T-helper 22 cell (primary cell): ENCODE measurements at places on chromosomes 5 and 9.

DNA sequence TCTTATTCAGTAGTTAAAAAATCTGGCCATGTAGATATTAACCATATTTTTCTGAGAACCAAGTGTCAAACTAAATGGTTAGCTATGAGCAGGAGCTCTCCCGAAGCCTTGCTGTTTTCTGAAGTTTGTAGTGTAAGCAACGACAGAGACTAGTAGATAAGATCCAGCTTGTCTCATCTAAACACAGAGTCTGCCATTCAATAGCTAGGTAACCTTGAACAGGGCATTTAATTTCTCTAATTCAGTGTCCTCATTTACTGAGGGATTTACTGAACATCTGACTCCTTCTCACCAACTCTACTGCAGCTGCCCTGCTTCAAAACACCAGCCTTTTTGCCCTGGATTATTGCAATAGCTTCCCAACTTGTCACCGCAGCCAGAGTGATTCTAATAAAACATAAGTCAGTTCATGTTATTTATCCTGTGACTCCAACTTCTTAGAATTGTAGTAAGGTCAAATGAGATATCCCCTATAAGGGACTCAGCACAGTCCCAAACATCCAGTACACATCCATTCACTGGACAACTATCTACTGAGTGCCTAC is 337.0 kb downstream of the PLK2 start:
- no peak for DNase-seq

DNA sequence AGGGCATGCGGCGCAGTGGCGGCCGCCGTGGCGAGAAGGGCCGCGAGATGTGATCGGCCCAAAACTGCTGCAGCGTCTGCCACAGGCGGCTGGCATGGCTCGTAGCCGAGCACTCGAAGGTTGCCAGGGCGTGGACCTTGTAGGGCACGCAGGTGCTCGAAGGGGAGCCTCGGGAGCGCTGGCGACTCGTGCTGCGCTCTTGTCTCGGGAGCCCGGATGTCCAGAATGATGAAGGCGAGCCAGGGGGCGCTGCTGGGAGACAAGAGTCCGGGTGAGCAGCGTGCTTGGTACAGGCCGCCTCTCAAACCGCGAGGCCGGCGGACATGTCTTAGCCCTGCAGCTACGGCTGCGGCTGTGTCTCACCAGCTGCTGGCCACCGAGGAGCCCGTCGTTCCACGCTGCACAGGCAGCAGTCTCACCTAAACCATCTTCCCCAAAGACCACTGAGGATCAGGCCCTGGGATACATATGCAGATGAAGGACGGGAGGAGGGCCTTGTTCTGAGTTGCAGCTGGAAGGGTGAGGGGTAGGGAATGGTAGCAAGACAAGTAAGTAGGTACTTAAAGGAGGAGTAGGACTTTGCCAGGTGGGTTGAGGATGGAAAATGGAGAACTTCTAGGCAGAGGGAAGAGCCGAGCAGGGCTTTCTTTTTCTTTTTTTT is 1.7 kb downstream of the CBY3 start:
- peak; percentile 51 for DNase-seq

GRCh38 chr9:79257228-79257781 is 314.5 kb upstream of the TLE4 start:
- DNase-seq: no peak

- no peak for DNase-seq
Observed at GRCh38 chr5:148384380-148384737, 601 bp downstream of the FBXO38 start.

- no peak for DNase-seq
Observed at GRCh38 chr9:134100040-134100439, 32.2 kb upstream of the BRD3 start.
